Fibroblast of lung (primary cell): ENCODE measurements at places on chromosomes 6 and 20. TPM values are rescaled to one million over a fixed set of nuclear protein-coding genes. Genes with fewer than 3 reads are reported as not detected.

BMP6 gene
- polyA plus RNA-seq, result 0.09 and 0.20 TPM in 2 replicates

GSTA2 gene
- polyA plus RNA-seq, result not detected in 2 replicates

ZNF311 gene
- polyA plus RNA-seq, result 0.61 and 0.89 TPM in 2 replicates

GSTA1 gene
- not detected in 2 replicates for polyA plus RNA-seq
